ENCODE measurements at places on chromosomes 1 and 21.

- no peak for DNase-seq
Measured at GRCh38 chr21:35053356-35054096, 4.4 kb upstream of the RUNX1 start.

DNA sequence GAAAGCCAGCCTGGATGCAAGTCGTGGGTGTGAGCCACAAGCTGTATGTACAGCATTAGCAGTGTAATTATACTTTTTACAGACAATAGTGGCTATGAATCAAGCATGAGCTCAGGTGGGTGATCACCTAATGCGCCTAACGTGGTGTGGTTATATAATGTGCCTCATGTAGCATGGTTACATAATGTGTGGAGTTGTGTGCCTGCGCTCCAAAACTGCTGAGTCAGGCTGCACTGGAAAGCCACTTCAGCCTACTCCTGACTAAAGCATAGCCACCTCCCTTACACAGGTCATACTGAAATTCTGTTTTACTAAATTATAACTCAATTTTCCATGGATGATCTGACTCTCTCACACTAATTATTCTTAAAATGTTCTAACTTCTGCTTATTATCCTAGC is 69.8 kb downstream of the KCNT2 start:
- DNase-seq, result peak; percentile 14

- DNase-seq, result no peak
Measured at GRCh38 chr1:33586795-33587194, 114.3 kb downstream of the ZSCAN20 start.

GRCh38 chr1:63126104-63126503 is 196.3 kb upstream of the FOXD3 start:
- DNase-seq, result no peak

- DNase-seq, result no peak
Measured at GRCh38 chr21:36703626-36704280, 4.8 kb downstream of the SIM2 start.

DNA sequence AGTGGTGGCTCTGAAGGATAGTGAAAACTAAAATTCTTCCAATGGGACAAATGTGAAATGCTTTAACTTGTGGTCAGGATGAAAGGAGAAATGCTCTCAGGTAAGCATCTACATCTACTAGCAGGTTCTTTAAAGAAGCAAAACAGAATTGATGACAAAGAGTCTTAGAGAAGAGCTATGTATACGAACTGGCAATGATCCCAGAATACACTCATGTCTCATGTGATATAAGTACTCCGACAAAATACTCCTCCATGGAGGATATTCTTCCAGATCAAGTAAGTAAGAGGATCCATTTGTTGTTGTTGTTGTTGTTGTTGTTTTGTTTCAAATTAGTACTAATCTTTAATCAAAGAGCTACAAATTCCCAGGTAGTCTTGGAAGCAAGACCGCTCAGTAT is 174.0 kb upstream of the ATP1B1 start:
- DNase-seq, result no peak

GRCh38 chr21:33578214-33578613 is 10.3 kb downstream of the DONSON start:
- no peak for DNase-seq

- DNase-seq, result no peak
Measured at GRCh38 chr1:168917309-168917708, 188.3 kb upstream of the DPT start.

GRCh38 chr1:112272101-112272772 is 123.8 kb upstream of the CTTNBP2NL start:
- no peak for DNase-seq

GRCh38 chr21:25409978-25410377 is 197.3 kb downstream of the MRPL39 start:
- no peak for DNase-seq

GRCh38 chr1:92464588-92465255 is 22.0 kb downstream of the GFI1 start:
- no peak for DNase-seq

- no peak for DNase-seq
Measured at GRCh38 chr21:43767498-43767983, 8.6 kb downstream of the CSTB start.

DNA sequence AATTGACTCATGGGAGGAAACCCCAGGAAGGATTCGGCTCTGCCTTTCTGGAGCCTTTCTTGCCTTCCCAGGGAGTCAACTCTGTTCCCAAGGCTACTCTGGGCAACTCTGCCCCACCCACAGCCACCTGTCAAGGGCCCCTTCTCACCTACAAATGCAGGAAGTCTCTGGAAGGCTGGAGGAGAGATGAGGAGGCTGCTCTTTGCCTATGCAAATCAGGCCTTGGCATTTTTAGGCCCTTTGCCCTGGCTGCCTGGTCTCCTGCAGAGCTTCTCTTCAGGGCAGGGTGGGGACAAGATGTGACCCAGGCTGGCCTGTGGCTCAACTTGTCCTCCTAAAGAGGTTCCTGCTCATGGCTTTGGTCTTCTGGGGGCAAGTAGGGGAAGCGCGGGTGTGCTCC is 5.4 kb downstream of the SLC6A9 start:
- no peak for DNase-seq

DNA sequence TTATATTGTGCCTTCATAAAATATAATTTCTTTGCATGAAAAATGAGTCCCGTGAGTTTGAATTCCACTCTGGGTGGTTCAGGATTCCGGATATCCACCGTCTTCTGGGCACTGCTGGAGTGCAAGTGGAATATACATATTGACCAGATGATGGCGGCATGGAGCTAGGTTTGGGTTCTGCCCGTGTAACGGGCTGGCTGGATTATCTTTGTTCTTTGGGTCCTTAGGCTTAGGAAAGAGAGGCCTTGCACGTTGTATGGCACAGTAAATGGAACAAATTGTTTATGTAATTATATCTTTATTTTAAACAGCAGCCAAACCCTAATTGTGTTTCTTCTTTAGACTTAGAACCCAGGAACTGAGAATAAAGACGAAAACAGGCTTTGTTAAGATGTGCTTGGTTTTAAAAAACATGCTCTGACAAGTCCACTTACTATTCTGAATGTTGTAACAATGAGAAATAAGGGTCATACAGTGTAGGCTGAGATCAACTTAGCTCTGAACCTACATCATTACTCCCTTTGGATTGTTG is 13.5 kb upstream of the ACBD6 start:
- DNase-seq, result peak; percentile 88

DNA sequence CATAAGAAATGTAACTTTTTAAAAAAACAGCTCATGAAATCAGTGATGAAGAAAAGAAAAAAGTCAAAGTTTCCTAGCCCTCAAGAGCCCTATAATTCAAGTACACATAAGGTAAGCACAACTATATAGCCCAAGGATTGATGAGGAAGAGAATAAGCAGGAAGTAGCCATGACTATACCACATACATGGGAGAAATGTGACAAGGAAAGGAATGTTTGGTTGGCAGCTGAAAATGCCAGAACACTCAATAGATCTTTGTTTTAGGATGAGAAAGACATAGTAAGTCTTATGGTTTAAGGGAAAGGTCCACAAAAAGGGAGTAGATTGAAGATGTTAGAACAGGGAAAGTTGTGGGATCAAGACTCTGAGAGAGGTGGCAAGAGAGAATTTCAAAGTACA is 5.7 kb downstream of the DOCK7 start:
- DNase-seq, result no peak

DNA sequence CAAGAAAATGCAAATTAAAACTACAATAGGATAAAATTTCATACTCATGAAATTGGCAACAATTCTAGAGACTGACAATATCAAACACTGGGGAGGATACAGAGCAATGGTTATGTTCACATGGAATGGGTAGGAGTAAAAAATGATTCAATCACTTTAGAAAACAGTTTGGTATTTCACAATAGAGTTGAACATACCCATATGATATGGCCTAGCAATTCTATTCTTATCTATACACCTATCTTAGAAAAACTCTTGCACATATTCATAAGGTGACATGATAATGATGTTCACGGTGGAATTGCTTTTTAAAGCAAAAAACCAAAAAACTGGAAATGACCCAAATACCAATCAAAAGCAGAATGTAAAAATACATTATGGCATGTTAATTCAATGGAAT is 28.7 kb downstream of the PHC2 start:
- no peak for DNase-seq

DNA sequence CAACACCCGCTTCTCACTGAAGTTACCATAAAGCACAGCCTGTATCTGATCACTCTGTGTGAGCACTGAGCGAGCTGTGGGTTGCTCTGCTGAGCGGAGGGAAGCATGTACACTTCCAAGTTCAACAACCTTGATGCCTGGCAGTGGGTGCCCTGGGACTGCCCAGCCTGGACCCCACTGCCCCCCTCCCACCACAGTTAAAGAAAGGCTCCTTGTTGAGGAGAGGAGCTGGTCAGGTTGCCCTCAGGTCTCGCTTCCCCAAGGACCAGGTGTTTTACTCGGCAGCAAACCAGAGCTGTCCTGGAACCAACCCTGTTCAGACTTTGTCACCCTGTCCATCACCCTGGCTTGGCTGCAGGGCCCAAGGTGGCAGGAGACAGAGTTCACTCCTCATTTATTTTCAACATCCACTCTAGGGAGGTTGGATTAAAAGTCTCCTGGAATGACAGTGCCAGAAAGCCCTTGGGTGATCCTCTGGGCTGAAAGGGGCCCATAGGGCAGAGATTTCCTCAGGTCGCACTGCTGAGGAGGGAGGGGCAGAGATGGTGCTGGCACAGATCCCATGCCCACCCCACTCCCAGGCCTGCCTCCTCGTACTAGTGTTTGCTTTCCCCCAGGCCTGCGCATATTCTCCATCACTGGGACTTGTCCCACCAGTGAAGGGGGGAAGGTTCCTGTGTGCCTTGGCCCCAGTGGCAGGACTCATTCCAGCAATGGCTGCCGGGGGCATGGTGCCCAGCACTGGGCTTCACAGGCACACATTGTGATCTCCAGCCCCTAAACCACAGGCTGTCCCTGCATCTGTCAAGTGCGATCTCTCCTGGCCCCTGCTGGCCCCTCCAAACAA is 101.7 kb downstream of the TRABD2B start:
- no peak for DNase-seq

DNA sequence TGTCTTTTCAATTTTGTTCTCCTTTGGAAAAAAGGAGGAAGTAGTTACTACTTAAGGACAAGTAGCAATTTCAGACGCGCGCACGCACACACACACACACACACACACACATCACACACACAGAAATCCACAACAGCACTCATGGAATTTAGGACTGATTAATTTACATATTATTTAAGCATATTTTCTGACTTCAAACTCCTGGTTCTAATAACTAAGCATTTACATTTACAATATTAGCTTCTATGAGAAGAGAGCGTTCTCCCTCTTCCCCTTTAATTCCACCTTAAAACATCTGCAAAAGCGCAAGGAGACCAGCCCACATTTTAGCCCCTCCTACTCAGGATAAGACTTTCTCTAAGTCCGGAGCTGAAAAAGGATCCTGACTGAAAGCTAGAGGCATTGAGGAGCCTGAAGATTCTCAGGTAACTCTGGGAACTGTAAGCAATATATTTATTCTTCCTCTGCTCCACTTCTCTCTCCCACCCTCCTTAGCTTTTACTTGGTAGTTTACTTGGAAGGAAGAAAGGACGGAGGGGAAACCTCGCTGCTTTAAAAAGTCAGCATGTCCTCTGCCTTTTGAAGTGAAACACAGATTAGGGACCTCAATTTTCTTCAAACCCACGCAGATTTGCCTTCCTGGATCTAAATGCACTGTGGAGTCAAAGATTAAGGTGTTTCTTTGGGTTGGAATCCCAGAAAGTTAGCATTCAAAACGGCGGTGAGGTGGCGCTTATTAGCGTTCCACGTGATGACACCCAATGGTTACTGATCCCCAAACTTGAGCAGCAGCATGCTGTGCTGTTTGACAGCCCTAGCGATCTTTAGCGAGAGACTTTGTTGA is at the start of gene PLA2G4A:
Gene PLA2G4A, plus strand, starts transcription at position 339 of the 844 bp plus-strand sequence. CDS start 25,406 bp downstream, outside the sequence.
- peak; percentile 39 for DNase-seq

- DNase-seq, result no peak
Measured at GRCh38 chr1:18142471-18142870, 34.9 kb downstream of the IGSF21 start.

DNA sequence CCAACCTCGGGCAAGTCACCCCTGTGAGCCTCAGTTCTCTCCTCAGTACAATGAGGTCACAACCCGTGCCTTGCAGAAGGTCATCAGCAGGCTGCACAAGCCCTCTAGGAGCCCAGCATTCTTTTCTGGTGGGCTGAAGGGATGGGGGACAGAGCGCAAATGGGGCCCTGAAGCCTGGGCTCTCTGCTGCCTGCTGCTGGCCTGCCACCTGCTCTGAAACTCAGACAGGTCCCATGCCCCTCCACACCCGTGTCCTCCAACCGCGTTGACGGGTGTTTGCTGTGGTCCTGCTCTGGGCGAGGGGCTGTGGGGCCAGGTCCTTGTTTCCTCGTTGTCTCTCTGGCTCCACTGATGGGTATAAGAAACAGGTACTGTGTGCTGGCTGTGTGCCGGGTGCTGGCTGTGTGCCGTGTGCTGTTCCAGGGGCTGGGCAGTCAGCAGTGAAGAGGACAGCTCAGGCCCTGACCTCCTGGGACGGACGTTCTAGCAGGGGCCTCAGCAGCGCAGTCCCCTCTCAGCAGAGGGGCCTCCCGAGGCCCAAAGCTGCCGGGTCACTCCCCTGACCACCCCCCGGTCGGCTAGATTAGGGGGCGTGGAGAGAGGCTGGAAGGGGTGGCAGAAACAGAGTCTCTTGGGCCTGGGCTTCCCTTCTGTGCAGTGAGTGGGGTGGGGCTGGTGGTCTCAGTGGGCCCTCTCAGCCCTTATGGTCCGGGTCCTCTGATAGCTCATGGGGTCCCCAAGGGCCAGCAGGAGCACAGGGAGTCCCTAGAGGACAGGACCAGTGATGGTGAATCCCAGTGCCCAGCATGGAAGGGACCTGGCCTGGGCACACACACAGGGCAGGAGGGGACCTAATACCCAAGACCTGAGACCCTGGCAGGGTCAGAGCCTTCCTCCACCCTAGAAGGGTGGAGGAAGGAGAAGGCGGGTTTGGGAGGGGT is 42.1 kb downstream of the DMRTB1 start:
- DNase-seq, result no peak

DNA sequence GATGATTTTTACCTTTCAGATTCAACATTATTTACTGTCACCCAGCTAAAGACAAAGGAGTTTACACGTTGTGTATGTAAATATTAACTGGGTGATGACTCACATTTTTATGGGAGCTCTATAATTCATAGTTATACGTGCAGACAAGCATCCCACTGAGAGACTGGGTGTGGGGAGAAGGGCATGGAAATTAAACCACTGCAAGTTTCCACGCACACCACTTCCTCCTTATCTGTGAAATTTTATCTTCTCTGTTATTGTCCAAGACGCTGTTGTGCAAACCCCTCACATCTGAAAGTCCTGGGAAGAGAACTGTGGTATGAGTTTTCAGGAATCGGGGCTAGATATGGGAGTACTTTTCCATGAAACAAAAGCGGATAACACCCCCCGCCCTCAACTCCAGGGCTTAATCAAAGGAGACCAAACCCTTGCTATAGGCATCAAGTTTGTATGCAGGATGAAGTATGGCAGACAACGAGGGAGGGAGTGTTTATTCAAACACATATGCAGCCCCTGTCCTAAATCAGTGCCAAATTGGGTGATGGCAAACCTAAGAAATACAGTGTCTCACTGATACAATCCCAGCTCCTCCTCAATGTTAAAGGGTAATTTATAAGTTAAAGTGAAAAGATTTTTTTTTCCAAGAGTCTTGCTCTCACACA is 23.3 kb upstream of the DPT start:
- no peak for DNase-seq

- no peak for DNase-seq
Measured at GRCh38 chr21:33949516-33950430, 34.2 kb upstream of the ATP5PO start.

- peak; percentile 61 for DNase-seq
Measured at GRCh38 chr1:201916649-201917249, 28.1 kb downstream of the SHISA4 start.

Data from ACHN (cell line).